Occipital lobe (tissue), 3 donors: ENCODE measurements at places on chromosomes 16 and 17. TPM values are rescaled to one million over a fixed set of nuclear protein-coding genes. Genes with fewer than 3 reads are reported as not detected.

DNA sequence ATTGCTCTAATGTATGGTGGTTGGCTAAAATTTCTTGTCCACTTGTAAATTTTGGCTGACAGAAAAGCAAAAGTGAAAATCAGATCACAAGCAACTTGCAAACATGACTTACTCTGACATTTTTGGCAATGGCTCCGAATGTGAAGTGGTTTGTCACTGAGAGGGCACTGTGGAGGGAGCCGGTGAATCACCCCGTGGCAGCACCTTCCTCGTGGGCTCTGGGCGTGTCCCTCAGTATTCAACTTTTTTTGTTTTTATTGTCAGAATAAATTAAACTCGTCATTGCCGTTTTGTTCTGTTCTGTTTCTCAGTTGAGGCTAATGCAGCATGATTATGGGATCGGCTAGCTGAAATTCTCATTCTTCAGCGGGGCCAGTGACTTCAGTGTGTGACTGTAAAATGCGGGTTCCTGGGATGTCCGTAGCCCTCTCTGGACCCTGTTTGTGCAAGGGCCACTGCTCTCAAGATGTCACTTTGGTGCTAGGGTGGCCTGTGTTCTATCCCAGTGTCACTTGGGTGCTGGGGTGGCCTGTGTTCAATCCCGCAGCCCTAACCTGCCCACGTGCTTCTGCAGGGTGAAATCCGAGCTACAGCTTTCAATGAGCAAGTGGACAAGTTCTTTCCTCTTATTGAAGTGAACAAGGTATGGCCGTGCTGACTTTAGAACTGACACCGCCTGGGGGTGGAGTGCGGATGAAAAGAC, 48.8 kb downstream of the RPA1 start:
- DNase-seq: no peak

- DNase-seq: no peak
Measured at GRCh38 chr16:22383827-22384226, 9.4 kb upstream of the CDR2 start.

The SBK1 gene
- total RNA-seq: 19.5 TPM

- DNase-seq: no peak
Measured at GRCh38 chr17:9355846-9356245, 219.8 kb downstream of the STX8 start.

GRCh38 chr16:48531011-48531962, 78.7 kb downstream of the N4BP1 start:
- DNase-seq: no peak

The CDC27 gene
- 168 TPM for total RNA-seq

The KRT20 gene
- total RNA-seq: not detected

DNA sequence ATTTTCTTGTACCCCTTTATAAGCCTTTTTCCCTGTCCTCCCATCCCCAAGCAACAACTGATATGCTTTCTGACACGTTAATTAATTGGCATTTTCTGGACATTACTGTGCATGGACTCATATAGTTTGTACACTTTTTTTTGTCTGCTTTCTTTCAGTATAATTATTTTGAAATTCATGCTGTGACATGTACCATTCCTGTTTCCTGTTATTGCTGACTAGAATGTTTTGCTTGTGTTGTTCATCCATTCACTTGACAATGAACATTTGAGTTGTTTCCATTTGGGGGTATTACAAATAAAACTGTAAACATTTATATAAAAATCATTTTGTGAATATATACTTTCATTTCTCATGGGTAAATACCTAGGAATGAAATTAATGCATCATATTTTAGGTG, 50.6 kb downstream of the RBBP6 start:
- DNase-seq: no peak

DNA sequence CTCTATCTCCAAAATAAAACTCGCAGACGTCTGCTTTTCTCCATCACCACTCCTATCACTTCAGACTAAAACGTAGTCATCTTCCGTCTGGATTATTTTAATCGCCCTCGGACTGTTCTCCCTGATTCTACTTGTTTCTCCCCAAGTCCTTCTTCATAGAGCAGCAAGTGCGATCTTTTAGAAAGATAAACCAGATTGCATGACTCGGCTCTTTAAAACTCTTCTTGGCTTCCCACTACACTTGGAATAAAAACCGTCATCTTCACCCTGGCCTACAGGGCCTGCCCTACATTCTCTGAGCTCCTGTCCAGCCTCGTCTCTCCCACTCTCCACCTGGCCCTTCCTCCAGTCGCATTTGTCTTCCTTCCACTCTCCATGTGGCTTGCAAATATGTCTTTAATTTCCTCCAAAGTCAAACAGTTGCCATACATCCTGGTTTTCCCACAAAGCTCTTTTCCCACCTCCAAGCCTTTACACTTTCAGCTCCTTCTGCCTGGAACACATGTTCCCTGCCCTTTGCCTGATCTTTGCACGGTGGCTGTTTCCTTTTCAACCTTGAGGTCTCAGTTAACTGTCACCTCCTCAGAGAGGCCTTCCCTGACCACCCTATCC, 70.5 kb upstream of the DHX40 start:
- no peak for DNase-seq

The PERCC1 gene
- not detected for total RNA-seq

DNA sequence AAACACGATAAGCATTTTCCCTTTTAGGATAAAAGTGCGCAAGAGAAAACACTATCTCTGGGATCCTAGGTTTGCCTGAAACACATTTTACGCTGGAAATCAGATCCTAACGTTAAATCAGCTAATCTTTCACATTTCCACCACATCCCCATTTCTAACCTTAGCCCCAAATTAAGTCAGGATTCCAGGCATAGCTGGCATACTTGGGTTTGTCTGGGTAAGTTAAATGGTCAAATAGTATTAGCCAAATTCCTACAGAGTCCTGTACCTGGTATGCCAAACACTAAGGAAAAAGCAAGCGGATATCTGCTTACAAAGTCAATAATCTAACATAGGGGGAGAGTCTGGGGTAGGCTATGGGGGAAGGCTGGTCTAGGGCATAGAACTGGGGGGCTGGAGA, 557.4 kb upstream of the ZFHX3 start:
- no peak for DNase-seq

The LHX1 gene
- total RNA-seq: not detected

DNA sequence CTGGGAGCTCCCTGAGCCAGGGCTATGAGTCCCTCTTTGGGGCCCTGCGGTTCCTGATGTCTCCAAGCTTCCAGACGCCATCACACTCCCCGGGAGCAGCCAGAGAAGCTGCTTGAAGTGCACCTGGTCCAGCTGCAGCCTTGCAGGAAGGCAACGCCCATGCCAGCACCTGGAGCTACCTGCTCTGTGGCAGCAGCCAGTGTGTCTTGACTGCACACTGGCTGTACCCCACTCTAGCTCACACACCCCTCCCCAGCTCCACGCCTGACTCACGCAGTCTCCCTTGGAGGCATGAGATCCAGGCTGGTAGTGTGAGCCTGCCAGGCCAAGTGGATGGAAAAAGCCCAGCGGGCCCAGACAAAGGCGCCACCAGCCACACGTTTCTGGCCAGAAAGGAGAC, 63.3 kb downstream of the USP32 start:
- no peak for DNase-seq

GRCh38 chr17:18928628-18929125, 23.3 kb upstream of the SLC5A10 start:
- no peak for DNase-seq
